Heart left ventricle (tissue), 16 donors: ENCODE measurements at places on chromosomes 3 and 15. TPM values are rescaled to one million over a fixed set of nuclear protein-coding genes. Genes with fewer than 3 reads are reported as not detected.

GRCh38 chr3:25493786-25494185 is 65.7 kb downstream of the RARB start:
- DNase-seq, result no peak

DNA sequence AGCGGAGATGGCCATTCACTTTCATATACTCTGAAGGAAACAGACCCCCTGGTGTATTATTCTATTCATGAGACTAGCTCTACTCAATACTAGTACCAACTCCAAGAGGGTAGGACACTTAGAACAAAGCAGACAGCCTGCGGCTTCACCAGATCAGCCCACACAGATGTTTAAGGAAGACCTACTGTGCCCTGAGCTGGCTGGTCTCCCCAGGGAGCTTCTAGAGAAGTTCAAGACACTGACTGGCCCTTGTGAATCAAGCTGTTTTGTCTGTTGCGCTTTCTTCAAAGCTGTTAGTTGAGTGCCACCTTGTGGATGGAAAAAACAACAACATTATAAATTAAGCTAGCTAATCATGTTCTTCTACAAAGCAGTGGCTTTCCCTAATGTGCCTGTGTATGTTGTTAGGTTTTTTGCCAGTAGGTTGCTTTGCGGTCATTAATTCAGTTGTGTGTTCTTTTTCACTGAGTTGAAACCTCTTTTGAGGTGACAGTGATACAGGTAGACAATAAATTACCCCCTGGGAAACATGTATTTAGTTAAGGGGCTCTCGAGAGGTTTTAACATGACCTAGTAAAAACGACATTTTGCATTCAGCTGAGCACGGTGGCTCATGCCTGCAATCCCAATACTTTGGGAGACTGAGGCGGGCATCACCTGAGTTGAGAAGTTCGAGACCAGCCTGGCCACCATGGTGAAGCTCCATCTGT is 64.2 kb upstream of the MYZAP start:
- peak; percentile 51 for DNase-seq

DNA sequence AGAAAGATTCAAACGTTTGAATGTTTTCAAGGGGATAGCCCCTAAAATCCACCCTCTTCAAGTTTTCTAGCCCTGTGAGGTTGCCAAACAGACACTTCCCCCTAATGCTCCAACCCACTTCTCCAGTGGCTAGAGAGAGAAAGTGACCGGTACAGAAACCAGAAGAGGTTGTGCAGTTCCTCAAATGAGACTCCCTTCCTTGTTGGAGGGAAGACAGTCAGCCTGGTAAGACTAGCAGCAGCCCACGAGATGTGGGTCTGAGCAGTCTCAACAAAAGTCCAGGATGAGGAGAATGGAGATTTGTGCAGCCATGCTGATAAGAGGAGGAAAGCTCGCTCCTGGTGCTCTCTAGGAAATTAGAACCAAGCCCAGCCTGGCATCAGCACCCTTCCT is 222.8 kb upstream of the TPRG1 start:
- DNase-seq, result no peak

DNA sequence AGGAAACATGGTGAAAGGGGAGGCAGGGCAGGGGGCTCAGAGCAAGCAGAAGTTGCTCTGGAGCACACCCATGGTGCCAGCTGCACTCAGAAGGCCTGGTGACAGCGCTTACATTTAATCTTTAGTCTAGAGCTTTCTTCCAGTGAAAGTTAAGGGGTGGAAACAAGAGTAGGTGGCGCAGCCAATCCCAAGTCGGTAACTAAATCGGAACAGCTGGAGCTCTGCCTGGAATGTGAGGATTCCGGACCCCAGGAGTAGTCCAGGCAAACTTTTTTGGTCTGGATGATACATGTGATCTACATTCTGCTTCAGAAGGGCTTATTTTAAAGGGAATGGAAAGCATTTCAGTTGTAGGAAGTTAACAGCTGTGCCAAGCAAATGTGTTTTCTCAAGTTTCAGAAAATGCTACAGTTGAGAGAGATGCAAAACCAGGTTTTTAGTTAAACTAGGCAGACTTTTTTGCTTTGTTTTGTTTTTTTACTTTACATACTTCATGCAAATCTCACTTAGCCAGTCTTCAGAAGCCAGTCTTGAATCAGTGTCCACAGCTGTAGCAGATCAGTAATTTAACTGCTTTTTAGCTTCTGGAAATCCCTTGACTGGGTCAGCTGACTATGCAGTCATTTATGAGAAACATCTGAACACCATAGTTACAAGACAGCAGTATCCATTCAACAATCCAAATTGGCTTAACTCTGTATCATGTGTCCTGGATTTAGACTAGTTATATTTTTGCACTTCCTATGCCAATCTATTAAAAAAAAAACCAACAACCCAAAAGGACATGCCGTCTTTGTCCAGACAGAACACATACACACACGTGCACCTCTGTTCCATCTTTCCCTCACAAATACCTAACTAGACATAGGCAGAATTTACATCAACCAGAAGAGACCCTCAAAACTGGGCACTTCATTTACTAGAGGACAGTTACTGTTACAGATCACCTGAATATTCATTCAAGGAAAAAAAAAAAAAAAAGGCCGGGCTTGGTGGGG is 33.2 kb downstream of the ZNF106 start:
- DNase-seq, result peak; percentile 86

DNA sequence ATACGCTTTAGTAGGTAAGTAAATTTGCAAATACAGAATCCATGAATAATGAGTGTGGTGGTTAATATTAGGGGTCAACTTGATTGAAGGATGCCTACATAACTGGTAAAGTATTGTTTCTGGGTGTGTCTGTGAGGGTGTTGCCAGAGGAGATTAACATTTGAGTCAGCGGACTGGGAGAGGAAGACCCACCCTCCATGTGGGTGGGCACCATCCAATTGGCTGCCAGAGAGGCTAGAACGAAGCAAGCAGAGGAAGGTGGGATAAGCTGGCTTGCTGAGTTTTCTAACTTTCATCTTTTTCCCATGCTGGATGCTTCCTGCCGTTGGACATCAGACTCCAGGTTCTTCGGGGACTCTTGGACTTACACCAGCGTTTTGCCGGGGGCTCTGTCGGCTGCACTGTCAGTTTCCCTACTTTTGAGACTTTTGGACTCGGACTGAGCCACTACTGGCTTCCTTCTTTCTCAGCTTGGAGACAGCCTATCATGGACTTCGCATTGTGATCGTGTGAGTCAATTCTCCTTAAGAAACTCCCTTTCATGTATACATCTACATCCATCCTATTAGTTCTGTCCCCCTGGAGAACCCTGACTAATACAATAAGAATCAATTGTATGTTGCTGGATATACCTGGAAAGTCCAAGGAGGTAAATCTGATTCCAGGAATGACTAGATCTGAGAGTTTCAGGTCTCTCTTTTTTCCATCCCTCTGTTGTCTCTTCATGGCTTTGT is 25.8 kb upstream of the NEDD4 start:
- no peak for DNase-seq

DNA sequence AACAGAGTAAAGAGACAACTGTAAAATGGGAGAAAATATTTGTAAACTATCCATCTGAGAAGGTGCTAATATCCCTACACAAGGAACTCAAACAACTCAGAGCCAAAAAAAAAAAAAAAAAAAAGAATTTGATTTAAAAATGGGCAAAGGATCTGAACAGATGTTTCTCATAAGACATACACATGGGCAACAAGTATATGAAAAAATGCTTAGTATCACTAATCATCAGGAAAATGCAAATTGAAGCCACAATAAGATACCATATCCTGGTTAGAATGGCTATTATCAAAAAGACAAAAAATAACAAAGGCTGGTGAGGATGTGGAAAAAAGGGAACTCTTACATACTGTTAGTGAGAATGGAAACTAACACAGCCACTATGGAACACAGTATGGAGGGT is 36.2 kb downstream of the TXNRD3 start:
- DNase-seq, result no peak

DNA sequence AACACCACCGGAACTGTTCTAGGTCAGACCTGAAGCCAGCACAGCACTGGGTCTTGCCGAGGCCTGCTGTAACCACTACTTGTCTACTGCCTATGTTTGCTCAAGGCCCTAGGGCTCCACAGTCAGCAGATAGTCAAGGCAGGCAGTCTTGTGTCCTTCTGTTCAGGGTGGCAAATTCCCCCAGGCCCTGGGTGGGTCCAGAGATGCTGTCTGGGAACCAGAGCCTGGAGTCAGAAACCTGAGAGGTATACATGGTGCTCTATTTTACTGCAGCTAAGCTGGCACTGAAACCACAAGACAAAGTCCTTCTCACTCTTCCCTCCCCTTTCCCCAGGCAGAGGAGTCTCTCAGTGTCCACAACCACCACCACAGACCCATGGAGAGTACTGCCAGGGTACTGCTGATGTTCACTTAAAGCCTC is 89.9 kb downstream of the BBX start:
- DNase-seq, result no peak

GRCh38 chr3:47347217-47347801 is 33.5 kb upstream of the PTPN23 start:
- no peak for DNase-seq

GRCh38 chr3:28915741-28916500 is 364.9 kb upstream of the RBMS3 start:
- DNase-seq, result no peak

GRCh38 chr15:51888593-51889195 is 59.2 kb downstream of the TMOD3 start:
- DNase-seq, result no peak

- no peak for DNase-seq
Observed at GRCh38 chr3:55439657-55440056, 47.4 kb downstream of the WNT5A start.

DNA sequence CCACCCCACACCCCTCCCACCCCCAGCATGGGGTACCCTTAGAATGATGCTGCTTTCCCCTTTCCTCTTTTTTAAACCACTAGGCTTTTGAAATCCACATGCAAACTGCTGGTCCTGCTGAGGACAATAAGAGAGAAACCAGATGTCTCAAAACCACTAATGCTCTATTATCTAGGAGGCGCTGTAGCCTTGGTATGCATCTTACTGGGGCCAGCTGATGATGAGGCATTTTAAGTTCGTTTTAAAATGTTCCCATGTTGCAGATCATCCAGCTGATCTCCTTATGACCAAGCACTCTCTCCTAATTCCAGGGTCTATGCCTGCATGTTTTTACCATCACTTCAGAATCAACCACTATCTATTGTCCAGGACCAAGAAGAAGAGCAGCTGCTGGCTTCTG is 1.3 kb downstream of the NME9 start:
- DNase-seq, result no peak

DNA sequence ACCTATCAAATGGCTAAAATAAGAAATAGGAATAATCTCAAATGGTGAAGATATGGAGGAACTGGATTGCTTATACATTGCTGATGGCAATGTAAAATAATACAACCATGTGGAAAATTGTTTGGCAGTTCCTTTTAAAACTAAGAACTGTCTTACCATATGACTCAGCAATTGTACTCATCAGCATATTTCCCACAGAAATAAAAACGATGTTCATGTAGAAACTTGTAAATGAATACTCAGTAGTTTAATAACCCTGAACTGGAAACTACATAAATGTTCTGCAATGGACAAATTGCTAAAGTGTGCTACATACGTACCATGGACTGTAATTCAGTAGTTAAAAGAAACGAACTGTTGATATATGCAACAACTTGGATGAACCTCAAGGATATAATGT is 253.9 kb upstream of the RBMS3 start:
- DNase-seq, result no peak

GRCh38 chr3:109702252-109702651 is 364.9 kb upstream of the DPPA4 start:
- no peak for DNase-seq

GRCh38 chr15:90231028-90232017 is 2.4 kb downstream of the CIB1 start:
- no peak for DNase-seq

- DNase-seq, result peak; percentile 83
Observed at GRCh38 chr3:131361464-131362421, 19.8 kb upstream of the NUDT16 start.

- DNase-seq, result no peak
Observed at GRCh38 chr3:45309876-45310275, 78.5 kb upstream of the LARS2 start.

DNA sequence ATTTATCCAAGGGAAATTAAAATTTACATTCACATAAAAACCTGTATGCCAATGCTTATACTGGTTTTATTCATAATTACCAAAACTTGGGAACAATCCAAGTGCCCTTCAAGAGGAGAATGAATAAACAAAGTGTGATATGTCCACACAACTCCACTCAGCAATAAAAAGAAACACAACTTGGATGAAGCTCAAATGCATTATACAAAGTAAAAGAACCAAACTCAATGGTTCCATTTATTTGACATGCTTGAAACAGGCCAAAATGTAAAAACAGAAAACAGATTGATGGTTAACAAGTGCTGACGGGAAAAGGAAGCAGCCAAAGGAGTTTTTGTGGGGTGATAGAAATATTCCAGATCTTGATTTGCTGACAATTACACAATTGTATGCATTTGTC is 23.5 kb downstream of the OCA2 start:
- no peak for DNase-seq

- DNase-seq, result no peak
Observed at GRCh38 chr3:61589856-61590255, 28.5 kb downstream of the PTPRG start.

- DNase-seq, result no peak
Observed at GRCh38 chr3:66353530-66353929, 132.7 kb downstream of the SLC25A26 start.

DNA sequence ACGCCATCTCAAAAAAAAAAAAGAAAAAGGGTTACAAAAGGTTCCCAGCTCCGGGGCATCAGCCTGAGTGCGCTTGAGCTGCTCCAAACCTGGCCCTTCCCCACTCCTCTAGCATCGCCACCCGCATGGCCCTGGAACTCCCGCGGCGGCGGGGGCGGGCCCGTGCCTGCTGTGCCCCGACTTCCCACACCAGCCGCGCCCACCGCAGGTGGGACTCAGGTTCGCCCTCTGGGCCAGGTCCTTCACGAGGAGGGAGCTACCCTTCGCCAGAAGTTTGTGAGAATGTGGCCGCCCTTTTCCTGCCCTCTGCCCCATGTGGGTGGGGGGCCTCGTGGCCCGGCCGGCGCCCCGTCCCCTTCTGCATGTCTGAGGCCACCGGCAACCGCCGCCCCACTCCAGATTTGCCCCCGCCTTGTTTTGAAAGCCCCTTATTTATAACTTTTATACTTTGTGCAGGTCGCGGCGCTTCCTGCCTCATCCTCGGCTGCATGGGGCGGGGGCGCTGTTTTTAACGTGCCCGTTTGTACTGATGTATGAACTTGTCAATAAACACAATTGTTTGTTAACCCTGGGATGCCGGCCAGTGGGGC is 507 bp upstream of the JMJD7 start:
- no peak for DNase-seq

- DNase-seq, result no peak
Observed at GRCh38 chr15:48432688-48433087, 101.5 kb downstream of the DUT start.

GRCh38 chr3:143600756-143601718 is 247.2 kb downstream of the SLC9A9 start:
- DNase-seq, result no peak

- no peak for DNase-seq
Observed at GRCh38 chr3:177569875-177570657, 372.8 kb upstream of the TBL1XR1 start.

GRCh38 chr3:184563561-184563925 is 2.0 kb downstream of the EPHB3 start:
- DNase-seq, result no peak

GRCh38 chr15:80967991-80968510 is 21.6 kb downstream of the MESD start:
- no peak for DNase-seq

Gene LRRC2
- total RNA-seq, result 147 TPM

Gene MORC1
- not detected for total RNA-seq

Gene CD80
- 0.40 TPM for total RNA-seq

Gene CACNA2D3
- total RNA-seq, result 8.8 TPM

Gene TNFAIP8L3
- 14.1 TPM for total RNA-seq

Gene GPR62
- total RNA-seq, result not detected

Gene PAQR5
- total RNA-seq, result 1.6 TPM

Gene MKRN3
- total RNA-seq, result 0.45 TPM

Gene P2RY13
- 7.3 TPM for total RNA-seq

Gene IL16
- 3.7 TPM for total RNA-seq
